ENCODE measurements at places on chromosomes 6 and 20. TPM values are rescaled to one million over a fixed set of nuclear protein-coding genes. Genes with fewer than 3 reads are reported as not detected.

DNA sequence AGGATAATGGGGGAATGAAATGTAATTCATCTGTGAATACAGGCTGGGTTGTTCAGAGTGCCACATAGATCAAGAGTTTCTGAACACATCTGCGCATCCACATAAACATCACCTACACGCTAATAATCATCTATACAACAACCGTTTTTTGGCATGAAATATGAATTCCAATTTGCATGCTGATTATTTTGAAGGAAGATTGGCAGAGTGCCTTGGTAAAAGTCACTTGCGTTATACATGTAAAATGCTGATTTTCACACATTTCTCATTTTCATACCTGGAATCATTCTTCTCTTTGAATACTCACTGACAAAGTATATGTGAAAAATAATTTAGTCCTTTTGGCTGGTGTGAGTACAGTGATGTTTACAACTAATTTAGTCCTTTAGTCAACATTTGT lies 17.7 kb downstream of the COL9A1 start:
- no peak overlapping the region for H3K27ac ChIP-seq
- H3K4me1 ChIP-seq = no peaks in the 10 kb centered on the region
- no peak for DNase-seq
- no peak overlapping the region for H3K4me3 ChIP-seq
- peaks cover 37% of the 10 kb centered on the region for H3K27me3 ChIP-seq

Gene HUS1B
- not detected for total RNA-seq

DNA sequence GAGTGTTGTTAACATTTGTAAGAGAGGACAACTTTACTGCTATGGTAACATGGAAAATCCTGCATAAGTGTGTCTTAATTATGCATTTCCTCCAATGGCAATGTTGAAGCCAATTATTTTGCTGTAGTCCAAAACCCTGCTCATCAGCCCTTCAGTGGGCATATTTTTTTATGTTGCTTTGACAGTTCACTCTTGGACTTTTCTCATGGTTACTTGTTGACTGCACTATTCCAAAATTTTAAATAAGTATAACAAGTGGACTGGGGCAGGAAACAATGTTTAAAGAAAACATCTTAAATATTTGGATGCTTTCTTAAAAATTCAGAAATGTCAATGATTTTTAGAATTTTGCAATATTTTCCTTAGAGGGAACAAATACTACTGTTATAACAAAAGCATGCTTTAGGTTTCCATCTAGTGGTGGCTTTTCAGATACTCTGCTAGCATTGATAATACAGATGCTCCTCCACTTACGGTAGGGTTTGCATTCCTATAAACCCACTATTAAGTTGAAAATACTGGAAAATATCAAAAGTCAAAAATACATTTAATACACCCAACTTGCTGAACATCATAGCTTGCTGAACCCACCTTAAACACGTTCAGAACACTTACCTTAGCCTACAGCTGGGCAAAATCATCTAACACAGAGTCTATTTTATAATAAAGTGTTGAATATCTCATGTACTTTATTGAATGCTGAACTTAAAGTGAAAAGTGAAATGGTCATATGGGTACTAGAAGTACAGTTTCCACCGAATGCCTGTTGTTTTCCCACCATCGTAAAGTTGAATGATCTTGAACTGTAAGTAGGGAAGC lies 86.4 kb downstream of the ADGRG6 start:
- H3K4me3 ChIP-seq = no peak overlapping the region
- peaks cover 10% of the 10 kb centered on the region for H3K36me3 ChIP-seq
- H3K27me3 ChIP-seq = no peaks in the 10 kb centered on the region
- DNase-seq = peak; percentile 73

GRCh38 chr6:112879920-112880413 lies 532.8 kb downstream of the RFPL4B start:
- peak; percentile 85 for DNase-seq
- H3K36me3 ChIP-seq = no peaks in the 10 kb centered on the region
- no peak overlapping the region for H3K27ac ChIP-seq
- H3K27me3 ChIP-seq = no peaks in the 10 kb centered on the region
- H3K4me3 ChIP-seq = peak overlapping the region; percentile 57

GRCh38 chr6:138514860-138515540 lies 15.7 kb upstream of the NHSL1 start:
- no peak for DNase-seq
- H3K4me3 ChIP-seq = no peak overlapping the region

GRCh38 chr6:36623547-36624459 lies 29.6 kb downstream of the SRSF3 start:
- H3K4me3 ChIP-seq = no peak overlapping the region
- DNase-seq = peak; percentile 77
- no peak overlapping the region for H3K27ac ChIP-seq
- no peaks in the 10 kb centered on the region for H3K36me3 ChIP-seq
- H3K4me1 ChIP-seq = peaks cover 30% of the 10 kb centered on the region

Gene ACSS1
- 41.6 TPM for total RNA-seq

DNA sequence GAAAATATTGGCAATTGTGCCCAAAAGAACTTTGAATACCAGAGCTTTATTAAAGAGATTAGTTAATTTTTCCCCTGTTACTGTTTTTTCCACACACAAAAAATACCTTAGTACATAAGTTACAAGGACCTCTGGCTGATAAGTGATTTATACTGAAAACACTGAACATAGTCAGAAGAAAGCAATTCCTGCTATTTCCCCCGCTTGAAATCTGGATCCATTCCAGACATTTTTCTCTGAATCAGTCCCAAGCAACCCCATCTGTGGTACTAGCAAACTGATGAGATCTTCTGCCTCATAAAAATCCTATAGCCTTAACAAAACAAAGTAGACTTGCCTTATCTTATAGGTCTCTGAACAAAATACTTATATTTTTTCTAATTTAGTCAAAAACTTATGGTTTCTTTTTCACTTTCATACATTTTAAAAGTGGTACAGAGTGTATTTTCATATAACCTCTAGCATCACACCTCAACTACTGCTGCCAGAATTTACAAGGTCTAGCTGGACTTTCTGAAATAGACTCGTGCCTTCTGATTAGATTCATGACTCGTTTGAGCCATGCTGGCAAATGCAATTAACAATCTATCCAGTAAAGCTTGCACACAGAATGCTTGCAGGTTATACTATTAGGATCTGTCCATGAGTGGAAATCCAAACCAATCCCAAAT lies 111.9 kb downstream of the TBX18 start:
- no peak for DNase-seq
- no peaks in the 10 kb centered on the region for H3K36me3 ChIP-seq
- no peak overlapping the region for H3K27ac ChIP-seq
- no peaks in the 10 kb centered on the region for H3K27me3 ChIP-seq
- no peaks in the 10 kb centered on the region for H3K4me1 ChIP-seq
- no peak overlapping the region for H3K4me3 ChIP-seq

Gene WASF1
- 10.3 TPM for total RNA-seq

- no peak overlapping the region for H3K4me3 ChIP-seq
- H3K27me3 ChIP-seq = no peaks in the 10 kb centered on the region
- no peak for DNase-seq
- no peaks in the 10 kb centered on the region for H3K36me3 ChIP-seq
- no peaks in the 10 kb centered on the region for H3K4me1 ChIP-seq
Observed at GRCh38 chr6:18327626-18328025, 59.5 kb upstream of the RNF144B start.

Gene MACROD2
- total RNA-seq = 0.51 TPM

Gene PKIB
- total RNA-seq = 2.2 TPM

GRCh38 chr20:51122931-51123658 lies 100.2 kb upstream of the KCNG1 start:
- H3K27me3 ChIP-seq = peaks cover 6% of the 10 kb centered on the region
- H3K27ac ChIP-seq = no peak overlapping the region
- H3K4me3 ChIP-seq = no peak overlapping the region
- H3K4me1 ChIP-seq = no peaks in the 10 kb centered on the region
- no peaks in the 10 kb centered on the region for H3K36me3 ChIP-seq

- DNase-seq = no peak
- H3K27me3 ChIP-seq = no peaks in the 10 kb centered on the region
- H3K4me1 ChIP-seq = no peaks in the 10 kb centered on the region
- H3K4me3 ChIP-seq = no peak overlapping the region
Observed at GRCh38 chr6:139567095-139567494, 192.6 kb upstream of the CITED2 start.

Gene TMEM244
- total RNA-seq = not detected

DNA sequence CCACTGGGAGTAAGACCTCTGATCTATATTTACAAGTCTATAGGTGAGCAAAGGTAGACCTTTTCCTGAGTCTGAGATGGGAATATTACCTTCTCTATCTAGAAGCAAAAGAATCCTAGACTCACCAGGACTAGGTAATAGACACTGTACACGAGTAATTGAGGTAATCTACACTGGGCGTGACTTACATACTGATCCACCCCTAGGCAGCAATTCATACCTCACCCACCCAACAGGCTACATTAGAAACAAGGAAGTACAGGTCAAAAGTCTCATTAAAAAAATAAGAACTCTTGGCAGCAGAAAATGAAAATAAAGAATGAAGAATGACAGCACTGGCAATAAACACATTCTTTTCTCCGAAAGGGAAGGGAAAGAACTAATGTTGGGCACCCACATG lies 7.6 kb downstream of the CSNK2A1 start:
- H3K4me3 ChIP-seq = no peak overlapping the region
- peaks cover 91% of the 10 kb centered on the region for H3K4me1 ChIP-seq
- no peaks in the 10 kb centered on the region for H3K27me3 ChIP-seq
- H3K27ac ChIP-seq = no peak overlapping the region
- no peak for DNase-seq
- peaks cover 6% of the 10 kb centered on the region for H3K36me3 ChIP-seq

Gene RAB44
- total RNA-seq = not detected

DNA sequence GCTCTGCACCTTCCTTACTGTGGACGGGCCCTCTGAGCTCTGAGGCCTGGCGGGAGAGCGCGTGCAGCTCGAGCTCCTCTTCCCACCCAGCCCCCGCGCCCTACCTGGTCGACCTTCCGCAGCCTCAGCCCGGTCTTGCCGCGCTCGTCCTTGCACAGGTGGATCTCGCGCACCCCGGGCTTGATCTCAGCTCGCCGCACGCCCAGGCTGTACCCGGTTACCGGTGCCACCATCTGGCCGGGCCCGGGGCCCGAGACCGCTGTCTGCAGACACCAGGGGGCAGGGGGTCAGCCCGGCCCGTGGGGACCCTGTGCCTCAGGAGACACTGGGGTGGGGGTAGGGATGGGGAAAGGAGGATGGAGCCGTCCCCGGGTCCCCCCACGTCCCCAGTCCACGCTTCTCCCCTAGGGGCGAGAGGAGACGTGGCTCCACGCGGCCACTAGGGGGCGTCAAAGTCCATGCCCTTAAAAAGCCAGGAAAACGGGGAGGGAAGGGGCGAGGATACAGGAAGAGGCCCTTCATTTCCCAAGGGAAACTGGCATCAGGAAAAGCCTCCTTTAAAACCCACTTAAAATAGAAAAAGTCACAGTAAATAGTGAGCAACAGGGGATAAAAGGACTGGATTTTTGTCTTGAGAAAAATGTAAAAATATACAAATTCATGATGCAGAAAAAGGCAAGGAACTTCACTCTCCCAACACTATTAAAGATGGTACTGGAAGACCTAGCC lies 15.5 kb downstream of the SDCBP2 start:
- H3K27me3 ChIP-seq = no peaks in the 10 kb centered on the region
- DNase-seq = peak; percentile 71
- no peak overlapping the region for H3K4me3 ChIP-seq
- H3K4me1 ChIP-seq = peaks cover 18% of the 10 kb centered on the region

Gene WFDC12
- total RNA-seq = not detected

- H3K27ac ChIP-seq = no peak overlapping the region
- H3K27me3 ChIP-seq = no peaks in the 10 kb centered on the region
- H3K36me3 ChIP-seq = no peaks in the 10 kb centered on the region
- H3K4me1 ChIP-seq = no peaks in the 10 kb centered on the region
Observed at GRCh38 chr6:21522797-21523456, 70.6 kb upstream of the SOX4 start.

DNA sequence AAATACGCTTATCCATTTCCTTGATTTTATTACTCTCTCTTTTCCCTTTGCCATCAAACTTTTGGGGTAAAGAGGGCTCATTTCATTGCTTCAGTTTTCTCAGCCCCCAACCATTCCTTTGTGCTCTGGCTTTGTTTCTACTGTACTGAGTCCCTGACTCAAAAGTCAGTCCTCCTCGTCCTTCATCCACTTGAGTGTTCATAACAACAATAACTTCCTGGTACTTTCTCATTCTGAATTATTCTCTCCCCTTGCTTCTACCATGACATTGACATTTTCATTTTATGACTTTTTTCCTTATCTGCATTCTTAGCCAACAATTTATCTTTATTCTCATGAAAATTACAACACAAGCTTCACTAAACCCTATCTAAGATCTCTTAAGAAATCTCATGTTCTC lies 911 bp downstream of the ENPP3 start:
- H3K4me1 ChIP-seq = peaks cover 42% of the 10 kb centered on the region
- H3K27ac ChIP-seq = no peak overlapping the region
- peaks cover 28% of the 10 kb centered on the region for H3K36me3 ChIP-seq
- no peak for DNase-seq
- H3K27me3 ChIP-seq = no peaks in the 10 kb centered on the region

DNA sequence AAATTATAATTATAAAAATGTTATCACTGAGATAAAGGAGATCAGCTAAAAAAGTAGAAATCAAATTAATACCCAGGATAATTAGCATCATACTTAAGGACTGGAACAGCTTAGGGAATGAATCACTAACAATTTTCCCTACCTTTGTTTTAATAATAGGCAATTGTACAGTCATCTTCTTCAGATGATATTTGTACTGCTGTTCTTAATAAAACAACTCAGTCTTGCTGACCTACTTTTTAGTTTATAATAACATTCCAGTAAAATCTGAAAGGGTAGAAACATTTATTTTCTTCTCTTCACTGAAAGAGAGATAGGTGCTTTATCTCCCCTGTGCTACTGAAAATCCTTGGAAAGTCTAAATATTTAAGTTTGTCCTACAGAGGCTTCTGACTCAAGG lies 271.2 kb upstream of the THEMIS start:
- no peak overlapping the region for H3K4me3 ChIP-seq
- no peak for DNase-seq
- H3K27ac ChIP-seq = no peak overlapping the region

Gene YTHDF1
- total RNA-seq = 39.8 TPM

DNA sequence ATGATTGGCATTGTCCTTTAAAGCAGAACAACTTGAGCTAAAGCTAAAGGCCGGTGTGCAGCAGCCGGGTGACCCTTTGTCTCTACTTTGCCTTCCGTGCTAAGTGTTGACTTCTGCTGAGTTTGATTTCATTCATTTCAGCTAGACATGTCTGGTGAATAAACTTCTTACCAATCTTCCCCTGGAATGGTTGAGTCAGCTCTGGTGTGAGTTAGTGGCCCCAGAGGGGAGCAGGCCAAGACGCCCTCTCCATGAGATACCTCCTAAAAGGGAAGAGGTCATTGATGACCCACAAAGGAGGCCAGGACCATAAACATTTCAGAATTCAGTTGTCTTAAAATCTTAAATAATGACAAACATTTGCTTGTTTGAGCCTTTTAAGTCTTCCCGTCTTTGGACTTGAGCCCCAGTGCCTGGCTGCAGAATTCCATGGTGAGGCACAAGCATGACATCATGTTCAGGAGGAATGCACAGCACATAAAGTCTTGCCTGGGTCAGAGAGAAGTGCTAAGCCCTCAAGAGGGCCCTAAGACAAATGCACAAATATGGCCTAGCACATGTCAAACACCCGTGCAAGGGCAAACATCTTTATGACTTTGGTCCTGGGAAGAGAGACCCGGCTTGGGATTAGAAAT lies 96.3 kb upstream of the NEDD9 start:
- H3K4me3 ChIP-seq = no peak overlapping the region
- peaks cover 66% of the 10 kb centered on the region for H3K4me1 ChIP-seq
- H3K36me3 ChIP-seq = no peaks in the 10 kb centered on the region
- no peak for DNase-seq
- no peak overlapping the region for H3K27ac ChIP-seq
- no peaks in the 10 kb centered on the region for H3K27me3 ChIP-seq

Gene FITM2
- 24.5 TPM for total RNA-seq

GRCh38 chr20:59992526-59993084 lies 34.4 kb downstream of the CDH26 start:
- no peak for DNase-seq
- no peak overlapping the region for H3K27ac ChIP-seq
- H3K4me3 ChIP-seq = no peak overlapping the region
- no peaks in the 10 kb centered on the region for H3K4me1 ChIP-seq
- no peaks in the 10 kb centered on the region for H3K27me3 ChIP-seq

All from HepG2 (cell line).